Left ventricle myocardium superior (tissue), 1 donor: ENCODE measurements at places on chromosomes 1 and 21.
A peak's percentile ranks its signal among the peaks of the same experiment; 100 is the strongest.

GRCh38 chr1:228226956-228227791 is 19.3 kb downstream of the OBSCN start:
- no peak for DNase-seq

DNA sequence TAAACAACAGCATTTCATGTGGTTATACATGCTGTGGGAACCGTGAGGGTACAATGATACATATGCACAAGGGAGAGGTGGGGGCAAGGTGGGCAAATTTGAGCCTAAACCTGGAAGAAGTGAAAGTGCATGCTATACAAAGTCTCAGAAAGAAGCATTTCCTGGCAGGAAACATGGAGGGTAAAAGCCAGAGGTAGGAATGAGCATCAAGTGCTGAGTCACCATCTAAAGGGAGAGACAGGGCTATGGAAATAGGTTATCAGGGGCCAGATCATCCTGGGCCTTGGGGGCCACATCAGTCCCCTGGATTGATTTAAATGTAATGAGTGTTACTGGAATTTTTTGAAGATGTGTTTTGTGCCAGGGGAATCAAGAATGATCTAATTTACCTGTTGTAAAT is 60.1 kb upstream of the DAB1 start:
- no peak for DNase-seq

DNA sequence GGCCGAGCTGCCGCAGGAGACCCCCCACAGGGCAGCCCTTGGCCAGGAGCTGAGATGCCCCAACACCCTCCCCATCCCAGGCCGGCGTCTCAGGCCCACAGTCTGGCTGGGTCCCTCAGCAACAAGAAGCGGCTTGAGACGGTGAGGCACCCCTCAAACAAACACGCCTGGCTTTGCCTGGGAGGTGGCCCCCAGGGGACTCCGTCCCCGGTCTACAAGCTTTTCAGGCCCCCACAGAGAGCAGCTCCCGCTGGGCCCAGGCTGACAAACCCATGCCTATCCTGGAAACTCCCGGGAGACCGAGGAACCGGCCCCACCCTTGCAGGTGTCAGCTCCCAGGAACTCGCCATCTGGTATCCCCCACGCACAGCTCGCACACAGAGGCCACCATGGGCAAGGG is 67.0 kb downstream of the ARHGEF16 start:
- DNase-seq: no peak

- DNase-seq: peak; percentile 88
Measured at GRCh38 chr1:39632682-39633417, 6.6 kb downstream of the HEYL start.

GRCh38 chr1:37636435-37636834 is 1.7 kb upstream of the RSPO1 start:
- no peak for DNase-seq

- no peak for DNase-seq
Measured at GRCh38 chr1:111179968-111180533, 20.4 kb downstream of the DENND2D start.

- DNase-seq: peak; percentile 87
Measured at GRCh38 chr1:1630965-1631781, 800 bp upstream of the MMP23B start.

GRCh38 chr21:32770871-32771523 is 558 bp downstream of the PAXBP1 start:
- DNase-seq: peak; percentile 75

DNA sequence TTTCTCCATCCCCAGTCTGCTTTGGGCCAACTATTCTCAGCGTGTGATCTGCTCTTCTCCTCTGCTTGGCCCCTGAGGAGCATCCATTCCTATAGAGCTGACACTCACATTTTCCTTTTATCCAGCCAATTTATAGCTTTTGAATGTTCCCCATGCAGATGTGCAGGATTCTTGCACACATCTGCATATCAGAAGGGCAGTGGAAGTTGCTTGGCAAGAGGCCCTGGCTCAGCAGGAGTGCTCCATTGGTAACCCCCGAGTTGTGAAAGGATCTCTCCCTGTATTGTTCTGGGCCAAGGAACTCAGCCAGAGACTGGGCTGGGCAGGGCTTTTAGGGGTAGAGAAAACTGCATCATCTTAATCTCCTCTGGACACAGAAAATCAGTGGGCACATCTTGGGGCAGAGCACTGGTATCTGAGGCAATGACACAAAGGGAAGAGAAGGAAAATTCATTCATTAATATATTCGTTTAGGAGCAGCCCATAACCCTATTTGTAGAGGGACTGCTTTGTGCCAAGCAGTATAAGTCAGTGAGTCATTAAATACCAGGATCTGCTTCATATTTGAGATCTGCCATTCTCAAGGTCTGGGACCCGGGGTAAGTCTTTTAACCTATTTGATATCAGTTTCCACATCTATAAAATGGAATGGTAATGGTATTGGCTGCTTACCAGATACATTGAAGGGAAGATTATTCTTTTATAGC is 31.0 kb upstream of the BEND5 start:
- DNase-seq: no peak

DNA sequence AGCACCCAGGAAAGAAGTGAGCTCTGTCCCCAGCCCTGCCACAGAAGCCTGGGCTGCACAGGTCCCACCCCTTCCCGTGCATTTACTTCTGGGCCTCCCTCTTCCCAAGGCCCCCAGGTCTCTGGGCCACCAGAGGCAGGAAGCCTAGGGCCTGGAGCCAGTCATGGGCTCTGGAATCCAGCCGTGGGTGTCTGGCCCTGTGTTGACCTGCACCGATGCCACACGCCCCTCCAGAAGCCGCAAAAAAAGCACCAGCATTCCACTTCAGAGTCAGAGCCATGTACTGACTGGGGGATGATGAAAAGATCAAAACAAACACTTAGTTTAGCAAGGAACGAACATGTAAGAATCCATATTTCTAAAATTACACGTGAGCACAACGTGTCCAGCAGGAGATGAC is 141.7 kb downstream of the NPHP4 start:
- DNase-seq: no peak

DNA sequence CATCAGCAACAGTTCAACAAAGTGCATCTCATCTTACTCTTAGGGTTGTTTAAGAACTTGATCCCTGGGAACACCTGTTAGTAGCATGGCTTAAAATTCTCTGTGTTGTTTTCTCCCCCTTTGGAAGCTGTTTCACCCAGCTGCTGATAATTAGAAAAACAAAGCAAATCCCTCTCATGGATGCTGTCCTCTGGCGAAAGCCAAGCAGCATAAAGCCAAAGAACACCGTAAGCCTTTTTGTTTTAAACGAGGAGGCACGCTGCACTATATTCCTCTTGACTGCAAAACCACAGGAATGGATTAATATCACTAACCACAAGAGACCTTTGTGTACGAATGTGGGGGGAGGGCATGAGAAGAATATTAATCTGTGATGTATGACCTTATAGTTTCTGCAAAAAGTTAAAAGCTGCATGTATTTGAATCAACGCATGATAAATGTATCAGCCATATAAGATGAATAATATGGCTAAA is 923.2 kb downstream of the LTN1 start:
- DNase-seq: no peak

GRCh38 chr1:216532251-216532798 is 109.1 kb upstream of the USH2A start:
- DNase-seq: no peak

DNA sequence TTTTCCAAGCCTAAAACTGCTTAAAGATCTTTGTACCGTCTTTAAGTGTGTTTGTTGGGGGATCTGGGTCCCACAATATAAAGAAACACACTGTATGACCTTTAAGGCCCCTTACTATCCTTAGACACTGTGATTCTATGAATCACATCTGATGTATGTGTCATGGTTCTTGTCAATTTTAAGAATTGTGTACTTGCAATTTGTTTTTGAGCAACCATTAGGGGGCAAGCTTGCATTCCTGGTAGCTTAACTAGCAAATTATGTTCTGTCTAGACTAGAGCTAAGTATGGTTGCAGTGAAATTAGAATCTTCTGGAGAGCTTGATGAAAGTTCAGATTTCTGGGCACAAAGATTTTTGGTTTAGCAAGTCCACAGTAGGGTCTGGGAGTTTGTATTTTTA is 219.5 kb downstream of the TPR start:
- DNase-seq: no peak

DNA sequence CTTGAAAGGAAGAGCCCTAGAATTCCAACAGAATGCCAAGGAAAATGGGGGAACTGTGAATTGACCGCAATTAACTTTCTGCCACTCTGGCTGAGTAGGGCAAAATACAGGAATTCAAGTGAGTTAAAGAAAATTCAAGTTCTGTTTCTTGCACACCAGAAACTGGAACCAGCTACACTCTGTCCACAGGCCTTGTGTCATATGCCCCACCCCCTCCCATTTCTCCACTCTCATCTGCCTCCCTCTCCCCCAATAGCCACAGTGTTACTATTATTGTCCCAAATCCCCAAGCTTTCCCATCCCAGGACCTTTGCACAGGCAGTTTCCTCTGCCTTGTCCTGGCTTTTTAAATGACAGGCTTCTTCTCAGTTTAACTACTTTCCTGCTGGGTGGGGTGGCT is 4.3 kb upstream of the STK40 start:
- DNase-seq: no peak

DNA sequence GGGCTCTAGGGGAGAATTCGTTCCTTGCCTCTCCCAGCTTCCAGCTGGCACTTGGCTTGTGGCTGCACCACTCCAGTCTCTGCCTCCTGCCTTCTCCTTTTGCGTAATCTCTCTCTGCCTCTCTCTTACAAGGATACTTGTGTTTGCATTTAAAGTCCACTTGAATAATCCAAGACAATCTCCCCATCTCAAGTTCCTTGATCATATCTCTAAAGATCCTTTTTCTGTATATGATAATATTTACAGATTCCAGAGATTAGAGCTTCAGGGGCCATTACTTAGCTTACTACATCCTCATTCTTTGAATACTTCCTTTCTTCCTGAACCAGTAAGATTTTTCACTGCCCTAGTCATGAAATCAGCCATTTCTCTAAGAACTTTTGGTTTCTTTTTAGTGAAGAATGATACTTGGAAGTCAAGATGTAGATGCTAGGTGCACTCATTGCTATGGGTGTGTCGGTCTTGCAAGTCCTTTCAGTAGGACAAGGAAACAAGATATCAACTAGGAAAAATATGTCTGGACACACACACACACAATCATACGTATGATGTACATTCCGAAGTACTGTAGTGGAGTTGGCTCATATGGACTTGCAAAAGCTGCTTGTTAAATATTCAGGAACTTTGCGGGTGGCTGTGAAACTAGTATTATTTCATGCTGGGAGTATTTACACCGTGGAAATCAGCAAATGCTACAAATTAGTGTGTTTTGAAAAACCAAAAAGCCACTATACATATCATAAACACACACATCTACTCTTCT is 20.8 kb upstream of the RLF start:
- DNase-seq: no peak

DNA sequence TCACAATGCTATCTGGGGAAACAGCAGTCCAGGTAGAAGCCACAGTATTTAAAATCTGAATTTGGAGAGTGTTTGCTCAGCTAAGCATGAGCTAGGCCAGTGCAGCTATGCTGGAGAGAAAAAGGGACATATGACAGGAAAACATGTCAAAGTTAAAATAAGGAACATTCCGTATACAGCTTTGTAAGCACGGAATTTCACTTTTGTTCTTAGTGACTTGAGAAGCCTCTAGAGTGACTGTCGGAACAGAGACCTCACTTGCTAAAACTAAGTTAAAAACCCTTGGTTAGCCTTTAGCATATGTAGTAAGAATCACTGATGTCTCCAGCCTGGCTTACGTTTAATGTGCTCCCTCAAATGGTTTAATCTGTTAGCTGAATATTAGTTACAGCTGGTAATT is 661.7 kb downstream of the KCNT2 start:
- DNase-seq: no peak

DNA sequence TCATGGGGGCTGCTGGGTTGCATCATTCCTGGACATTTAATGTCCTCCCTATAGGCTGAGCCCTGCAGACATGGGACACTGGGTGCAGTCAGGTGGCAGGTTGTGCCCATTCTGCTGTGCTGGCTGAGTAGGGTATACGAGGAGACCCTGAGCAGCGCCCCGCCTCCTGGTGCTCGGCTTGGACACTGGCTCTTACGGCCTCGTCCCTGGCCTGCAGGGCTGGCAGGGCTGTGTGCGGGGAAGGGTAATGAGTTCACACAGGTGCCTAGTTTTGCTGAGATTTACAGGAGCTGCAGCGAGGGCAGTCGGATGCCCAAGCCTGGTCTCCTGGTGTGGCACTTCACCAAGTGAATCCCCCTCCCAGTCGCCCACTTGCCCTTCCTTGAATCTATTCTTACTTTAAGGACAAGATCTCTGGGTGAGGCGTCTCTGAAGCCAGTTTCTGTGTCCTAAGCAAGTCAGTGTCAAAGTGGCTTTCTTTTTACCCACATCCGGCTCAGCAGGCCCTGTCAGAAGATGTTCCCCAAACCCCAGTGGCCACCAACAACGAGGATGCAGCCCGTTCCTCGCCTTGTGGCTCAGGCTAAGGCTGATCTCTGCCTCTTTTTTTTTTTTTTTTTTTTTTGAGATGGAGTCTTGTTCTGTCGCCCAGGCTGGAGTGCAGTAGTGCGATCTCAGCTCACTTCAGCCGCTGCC is 73.2 kb downstream of the MAN1C1 start:
- no peak for DNase-seq

- no peak for DNase-seq
Measured at GRCh38 chr1:41874151-41874719, 44.5 kb downstream of the HIVEP3 start.

GRCh38 chr1:232841823-232842565 is 36.8 kb downstream of the MAP10 start:
- DNase-seq: no peak
